Stimulated activated CD4-positive, alpha-beta T cell treated with anti-CD3 and anti-CD28 coated beads, Interleukin-12 subunit alpha, Interleukin-12 subunit beta, amount 100 ng/mL, for 24 hours (primary cell): ENCODE measurements at places on chromosomes 12 and 14.

DNA sequence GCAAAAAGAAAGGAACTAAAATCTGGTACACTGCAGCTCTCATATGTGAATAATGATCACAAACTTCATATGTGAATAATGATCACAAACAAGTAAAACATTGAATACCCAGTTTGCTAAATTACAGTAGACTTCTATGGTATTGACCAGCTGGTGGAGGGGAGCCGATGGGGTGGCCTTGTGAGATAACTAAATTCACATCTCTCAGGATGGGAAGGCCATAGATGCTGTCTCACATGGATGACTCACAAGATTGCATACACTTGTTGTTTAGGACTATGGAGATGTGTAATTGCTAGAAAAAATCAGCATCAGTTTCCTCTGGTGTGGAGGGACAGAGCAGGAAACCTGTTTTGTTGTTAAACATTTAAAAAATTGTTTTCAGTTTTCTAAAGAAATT is 49.2 kb downstream of the ACACB start:
- DNase-seq, result no peak

DNA sequence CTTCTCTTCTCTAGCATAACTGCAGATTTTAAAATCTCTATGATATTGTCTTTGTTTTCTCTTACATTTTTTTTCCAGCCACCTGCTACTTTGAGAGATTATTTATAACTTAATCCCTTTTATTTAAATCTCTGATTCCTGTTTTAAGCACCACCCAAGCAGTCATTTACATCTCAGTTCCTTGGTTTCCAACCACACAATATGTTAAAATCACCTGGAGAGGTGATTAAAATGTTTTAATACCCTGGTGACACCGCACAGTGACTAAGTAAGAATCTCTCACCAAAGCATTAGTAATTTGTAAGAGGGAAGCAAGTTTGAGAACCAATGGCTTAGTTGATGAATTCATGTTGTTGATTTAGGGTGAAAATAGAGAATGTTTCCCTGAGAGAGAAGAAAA is 849.8 kb downstream of the TMTC2 start:
- DNase-seq, result no peak

GRCh38 chr12:75478116-75478794 is 2.3 kb upstream of the GLIPR1 start:
- DNase-seq, result no peak

- no peak for DNase-seq
Observed at GRCh38 chr12:116135209-116135930, 142.1 kb downstream of the MED13L start.

GRCh38 chr12:12336049-12336411 is 14.0 kb downstream of the MANSC1 start:
- DNase-seq, result no peak

DNA sequence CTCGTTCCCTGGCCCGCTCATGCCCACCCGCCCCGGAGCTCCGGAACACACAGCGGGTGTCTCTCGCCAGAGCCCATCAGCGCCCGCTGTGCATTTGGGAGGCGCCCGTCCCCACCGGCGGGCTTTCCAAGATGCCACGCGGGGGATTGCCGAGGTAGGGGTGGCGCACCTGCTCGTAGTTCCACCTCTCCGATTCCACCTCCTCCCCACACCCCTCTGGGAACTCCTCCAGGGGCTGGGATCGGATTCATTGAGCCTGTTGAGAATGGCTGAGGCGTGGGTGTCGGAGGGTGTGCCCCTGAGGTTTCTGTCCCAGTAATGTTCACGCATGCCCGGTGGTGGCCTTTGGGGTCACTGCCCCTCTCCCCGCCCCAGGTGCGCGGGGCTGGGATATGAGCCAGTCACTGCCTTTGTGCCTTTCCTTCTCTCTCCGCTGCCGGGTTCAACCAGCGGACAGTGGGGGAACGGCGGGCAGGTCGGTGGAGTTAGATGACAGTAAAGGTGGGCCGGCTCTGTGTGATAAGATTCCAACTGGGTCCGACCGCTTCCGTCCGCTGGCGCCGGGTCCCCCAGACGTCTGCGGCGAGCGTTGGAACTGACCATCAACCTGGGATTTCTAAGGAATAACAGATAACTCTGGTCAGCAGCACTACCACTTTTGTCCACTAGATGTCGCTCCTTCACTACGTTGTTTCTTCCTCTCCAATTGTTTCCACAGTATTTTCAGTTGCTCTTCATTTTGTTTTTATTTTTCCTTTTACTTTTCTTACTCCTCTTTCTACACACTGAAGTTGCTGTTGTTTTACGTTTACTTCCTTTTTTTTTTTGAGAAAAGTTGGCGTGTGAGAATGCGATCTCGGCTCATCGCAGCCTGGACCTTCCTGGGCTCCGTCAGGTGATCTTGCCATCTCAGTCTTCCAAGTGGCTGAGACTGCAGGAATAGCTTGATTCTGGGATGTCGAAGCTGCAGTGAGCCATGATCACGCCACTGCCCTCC is 178.1 kb upstream of the ALG10B start:
- peak; percentile 63 for DNase-seq

- DNase-seq, result no peak
Observed at GRCh38 chr12:108375986-108376663, 37.0 kb upstream of the CMKLR1 start.
